ENCODE measurements at places on chromosomes 4 and X.

- DNase-seq = no peak
These were observed 93.6 kb downstream of the TSPAN5 start for GRCh38 chr4:98564852-98565251.

GRCh38 chrX:64188901-64189300 lies 16.6 kb downstream of the AMER1 start:
- DNase-seq = no peak

DNA sequence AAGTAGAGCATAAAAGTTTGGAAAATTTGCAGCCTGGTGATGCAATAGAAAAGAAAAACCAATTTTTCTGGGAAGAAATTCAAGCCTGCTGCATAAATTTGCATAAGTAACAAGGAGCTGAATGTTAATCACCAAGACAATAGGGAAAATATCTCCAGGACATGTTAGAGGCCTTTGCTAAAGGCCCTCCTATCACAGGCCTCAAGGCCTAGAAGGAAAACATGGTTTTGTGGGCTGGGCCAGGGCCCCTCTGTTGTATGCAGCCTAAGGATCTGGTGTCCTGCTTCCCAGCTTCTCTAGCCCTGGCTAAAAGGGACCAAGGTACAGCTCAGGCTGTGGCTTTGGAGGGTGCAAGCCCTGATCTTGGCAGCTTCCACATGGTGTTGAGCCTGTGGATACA lies 6.2 kb upstream of the RTL3 start:
- DNase-seq = no peak

DNA sequence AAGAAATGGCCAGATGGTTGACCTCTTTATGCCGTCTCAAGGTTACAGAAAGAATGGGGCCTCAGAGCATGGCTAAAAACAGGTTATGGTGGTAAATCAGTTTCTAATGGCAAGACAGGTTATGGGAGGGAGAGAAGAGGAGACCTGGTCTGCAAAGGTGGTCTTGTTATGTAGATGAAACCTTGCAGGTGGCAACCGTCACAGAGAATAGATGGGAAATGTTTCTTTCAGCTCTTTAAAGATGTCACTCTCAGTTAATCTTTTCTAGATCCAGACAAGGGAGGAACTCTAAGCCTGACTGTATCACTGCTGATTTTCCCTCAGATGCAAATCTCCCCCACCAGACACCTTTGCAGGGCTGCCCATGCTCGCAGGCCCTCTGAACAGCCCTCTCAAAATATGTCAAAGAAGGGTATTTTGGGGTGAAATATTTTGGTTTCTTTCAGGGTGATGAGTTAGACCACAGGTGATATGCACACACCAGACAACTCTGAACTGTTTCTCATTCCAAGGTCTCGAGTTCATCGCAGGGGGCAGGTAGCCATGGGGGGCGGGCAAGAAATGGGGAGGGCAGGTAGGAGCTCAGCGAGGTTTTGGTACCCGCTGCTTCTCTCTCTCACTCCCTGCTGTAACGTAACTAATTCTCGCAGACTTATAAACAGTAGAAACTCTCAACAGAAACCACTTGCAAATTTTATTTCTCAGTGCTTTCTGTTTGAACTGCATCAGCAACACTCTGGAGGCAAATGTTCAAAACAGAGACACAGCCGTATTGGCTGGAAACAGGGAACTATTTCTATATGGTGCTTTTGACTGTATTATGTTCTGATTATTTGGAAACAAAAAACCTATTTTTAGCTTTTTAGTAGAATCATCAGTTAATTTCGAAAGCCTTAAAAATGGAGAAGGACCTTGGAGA lies 32.4 kb downstream of the CASP3 start:
- DNase-seq = no peak

GRCh38 chr4:189377569-189377968 lies 563.1 kb upstream of the FRG1 start:
- DNase-seq = no peak

- DNase-seq = no peak
These were observed 91.7 kb downstream of the GC start for GRCh38 chr4:71692198-71692597.

- DNase-seq = no peak
These were observed 23.1 kb upstream of the KLHL2 start for GRCh38 chr4:165184220-165184619.

GRCh38 chr4:125735102-125735501 lies 420.3 kb downstream of the FAT4 start:
- no peak for DNase-seq

DNA sequence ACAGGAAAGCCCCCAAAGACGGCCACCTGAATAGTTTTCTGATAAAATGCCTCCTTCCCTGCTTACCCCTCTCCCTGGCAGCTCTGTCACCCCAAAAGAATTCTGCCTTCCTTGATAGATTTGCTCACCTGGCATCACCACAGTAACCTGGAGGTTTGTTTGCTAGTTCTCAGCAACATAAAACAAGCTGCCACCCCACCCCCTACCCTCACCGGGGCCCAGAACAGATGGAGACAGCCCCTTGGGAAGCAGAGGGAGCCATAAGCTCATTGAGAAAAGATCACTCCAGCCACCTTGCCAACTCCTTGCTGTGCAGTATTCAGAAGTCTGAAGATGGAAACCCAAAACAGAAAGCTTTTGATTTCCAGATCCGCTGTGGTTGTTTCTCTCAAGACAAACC lies 108.6 kb downstream of the DHX15 start:
- DNase-seq = no peak

GRCh38 chr4:122576261-122577188 lies 44.3 kb downstream of the IL21 start:
- no peak for DNase-seq

GRCh38 chr4:173242466-173243250 lies 74.0 kb downstream of the GALNT7 start:
- no peak for DNase-seq

- DNase-seq = no peak
These were observed 125.3 kb upstream of the LNX1 start for GRCh38 chr4:53716471-53717063.

DNA sequence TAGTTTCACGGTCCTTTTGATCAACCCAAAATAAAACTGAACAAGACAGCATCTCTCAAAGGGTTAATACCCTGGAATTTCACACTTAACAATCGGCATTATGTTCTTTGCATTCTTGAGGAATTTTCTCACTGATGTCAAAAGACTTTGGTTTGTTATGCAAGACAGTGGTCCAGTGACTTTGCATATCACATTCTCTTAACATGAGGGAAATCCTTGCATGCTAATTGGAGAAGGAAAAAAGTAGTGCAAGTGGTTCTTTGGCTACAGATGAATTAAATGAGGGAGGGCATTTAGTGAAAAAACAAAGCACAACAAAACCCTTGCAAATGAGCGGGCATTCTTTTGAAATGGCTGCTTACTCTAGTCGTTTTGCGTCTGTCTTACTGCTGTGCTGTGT lies 105.1 kb upstream of the LIMCH1 start:
- DNase-seq = no peak

Measured in activated effector memory CD4-positive, alpha-beta T cell treated with anti-CD3 and anti-CD28 coated beads, Interleukin-2, amount 50 U/mL, for 16 hours (primary cell).